ENCODE measurements at places on chromosomes 3 and 15. TPM values are rescaled to one million over a fixed set of nuclear protein-coding genes. Genes with fewer than 3 reads are reported as not detected.

DNA sequence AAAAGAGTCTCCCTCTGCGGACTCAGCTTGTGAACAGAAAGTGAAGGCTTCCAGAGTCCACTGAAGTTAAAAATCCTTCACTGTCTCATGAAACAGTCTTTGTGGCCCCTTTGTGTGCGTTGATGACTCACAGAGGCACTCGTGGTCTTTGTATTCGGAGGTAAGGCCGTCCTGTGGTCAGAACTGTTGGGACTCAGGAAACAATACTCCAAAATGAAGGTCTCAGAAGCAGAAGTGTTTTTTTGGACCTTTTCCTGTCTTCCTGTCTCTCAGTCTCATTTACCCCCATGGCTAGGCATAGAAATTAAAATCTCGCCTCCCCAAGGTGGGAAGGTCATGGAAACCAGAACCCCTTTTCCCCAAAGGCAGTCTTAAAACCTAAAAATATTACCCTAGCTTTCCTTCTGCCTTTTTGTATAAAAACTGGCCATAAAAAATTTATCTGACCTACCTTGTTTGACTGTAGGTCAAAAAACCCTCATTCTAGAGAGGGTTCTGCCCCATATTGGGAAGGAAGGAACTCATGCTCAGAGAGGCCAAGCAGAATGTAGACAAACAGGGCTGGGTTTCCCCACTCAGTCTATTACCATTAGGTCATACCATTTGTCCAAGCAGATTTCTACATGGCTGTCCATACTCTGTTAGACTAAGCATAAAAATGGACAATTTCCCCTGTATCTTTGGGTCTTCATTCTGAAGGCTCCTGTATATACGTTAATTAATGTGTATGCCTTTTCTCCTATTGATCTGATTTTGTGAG is 19.1 kb upstream of the EPB42 start:
- DNase-seq: no peak

- DNase-seq: no peak
These were observed 493.4 kb upstream of the TGFBR2 start for GRCh38 chr3:30112902-30113484.

- no peak for DNase-seq
These were observed 26.1 kb downstream of the GOLGA6L2 start for GRCh38 chr15:23420806-23421575.

- no peak for DNase-seq
These were observed 138.3 kb upstream of the ABHD17C start for GRCh38 chr15:80556694-80557367.

- no peak for DNase-seq
These were observed 2.9 kb downstream of the SAMD7 start for GRCh38 chr3:169914321-169914720.

SPINT1 gene
- 0.87 TPM for total RNA-seq

SOX14 gene
- not detected for total RNA-seq

MYZAP gene
- total RNA-seq: 1.9 TPM

GMNC gene
- 0.29 TPM for total RNA-seq

POLR2M gene
- total RNA-seq: 88.3 TPM
